ENCODE measurements at places on chromosomes 2 and 18. TPM values are rescaled to one million over a fixed set of nuclear protein-coding genes. Genes with fewer than 3 reads are reported as not detected.

TIMM21 gene
- total RNA-seq: 33.4 TPM

GLI2 gene
- 11.3 TPM for total RNA-seq

GRHL1 gene
- total RNA-seq: 0.37 TPM

LYPD6B gene
- total RNA-seq: 2.0 TPM

UGT1A4 gene
- not detected for total RNA-seq

SP140 gene
- total RNA-seq: under 0.01 TPM
